ENCODE measurements at places on chromosomes 4 and X.

GRCh38 chrX:130083656-130084382, 26.5 kb downstream of the ELF4 start:
- no peak for DNase-seq

DNA sequence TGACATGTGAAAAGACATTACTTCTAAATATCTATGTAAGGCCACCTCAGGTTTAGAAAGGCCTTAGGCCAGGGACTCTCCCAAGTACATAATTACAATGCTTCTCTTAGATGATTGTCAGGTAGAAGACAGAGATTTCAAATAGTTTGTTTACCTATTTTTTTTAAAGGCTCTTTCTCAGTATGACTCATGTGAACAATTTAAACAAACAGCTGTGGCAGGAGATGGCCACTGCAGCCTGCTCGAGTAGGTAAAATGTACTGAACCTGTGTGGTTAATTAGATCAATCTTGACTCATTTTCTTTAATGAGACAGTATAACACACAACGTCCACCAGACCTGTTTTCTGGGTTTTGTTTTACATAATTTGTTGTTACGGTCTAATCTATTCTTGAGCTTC, 50.2 kb downstream of the LEF1 start:
- DNase-seq, result peak; percentile 50

DNA sequence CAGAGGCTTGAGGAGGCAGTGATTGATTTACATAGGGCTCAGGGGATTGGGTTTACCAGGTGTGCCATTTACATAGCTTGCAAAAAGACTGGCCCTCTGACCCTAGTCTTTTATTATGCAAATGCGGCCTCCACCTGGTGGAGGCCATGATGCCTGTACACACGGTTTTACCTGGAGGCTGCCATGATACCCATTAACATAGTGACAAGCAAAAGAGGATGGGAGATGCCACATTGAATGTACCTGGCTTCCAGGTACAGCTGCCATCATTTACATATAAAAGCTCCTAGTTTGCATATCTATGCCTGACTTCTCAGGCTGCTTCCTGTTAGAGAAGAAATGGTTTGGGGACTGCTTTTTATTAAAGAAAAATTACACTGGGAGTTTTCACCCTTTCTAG, 72.0 kb downstream of the NEXMIF start:
- DNase-seq, result no peak

DNA sequence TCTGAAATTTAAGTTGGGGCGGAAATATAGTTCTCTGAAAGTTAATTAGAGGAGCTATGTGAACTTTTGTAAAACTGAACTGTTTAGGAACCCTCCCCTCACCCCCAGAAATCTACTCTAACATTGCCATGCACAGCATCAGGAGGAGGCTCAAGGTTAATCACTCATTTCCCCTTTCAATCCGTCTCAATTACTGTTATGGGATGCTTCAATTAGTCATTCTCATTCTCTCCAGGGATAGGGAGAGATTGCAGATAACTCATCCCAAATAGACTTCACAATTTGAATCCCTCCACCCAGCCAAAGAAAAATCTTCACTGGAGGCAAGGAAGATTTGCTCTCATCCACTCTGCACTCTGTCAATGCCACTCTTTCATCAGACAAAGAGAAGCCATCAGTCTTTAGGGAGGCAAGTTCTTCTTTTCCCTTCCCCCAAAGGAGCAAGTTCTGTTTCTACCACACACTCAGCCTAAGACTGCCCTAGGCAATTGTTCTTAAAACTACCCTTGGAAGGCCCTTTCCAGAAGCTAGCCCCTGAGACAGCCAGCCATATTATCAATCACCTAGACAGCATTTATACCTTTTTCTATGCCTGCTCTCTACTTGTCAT, 140.4 kb downstream of the SLC10A7 start:
- no peak for DNase-seq

GRCh38 chrX:33808636-33809035, 323.5 kb downstream of the FAM47A start:
- no peak for DNase-seq

GRCh38 chr4:72567821-72568675, 973 bp downstream of the ADAMTS3 start:
- no peak for DNase-seq

- DNase-seq, result no peak
Measured at GRCh38 chrX:68627986-68628385, 19.5 kb upstream of the STARD8 start.

GRCh38 chr4:7379186-7379585, 55.5 kb downstream of the PSAPL1 start:
- DNase-seq, result no peak

DNA sequence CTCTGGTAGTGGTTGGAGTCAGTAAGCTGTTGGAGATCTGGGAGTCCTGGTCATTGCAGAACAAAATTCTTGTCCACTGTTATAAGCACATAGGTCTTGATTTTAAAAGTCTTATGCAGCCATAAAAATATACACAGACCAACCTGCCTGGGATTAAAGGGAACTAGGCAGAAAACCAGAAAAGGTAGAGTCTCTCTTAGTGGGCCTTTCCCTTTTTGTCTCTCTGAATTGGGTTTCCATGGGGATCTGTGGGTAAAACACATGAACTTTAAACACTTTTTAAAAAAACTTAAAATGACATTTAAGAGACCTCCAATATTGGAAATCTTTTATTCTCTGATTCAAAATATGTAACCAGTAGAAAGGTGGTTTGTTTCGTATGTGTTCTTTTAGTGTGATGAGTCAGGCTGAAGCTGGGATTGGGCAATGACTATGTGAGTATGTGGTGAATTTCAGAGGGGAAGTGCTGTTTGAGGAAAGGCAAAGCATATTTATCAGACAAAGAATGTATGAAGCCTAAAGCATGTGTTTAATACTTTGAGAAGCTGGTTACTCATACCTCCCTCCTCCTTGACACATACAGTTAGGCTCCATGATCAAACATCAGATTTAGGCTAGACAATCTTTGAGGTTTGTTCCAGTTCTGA, 29.6 kb downstream of the SLC16A2 start:
- no peak for DNase-seq

- DNase-seq, result no peak
Measured at GRCh38 chr4:1053080-1053661, 41.7 kb downstream of the FGFRL1 start.

DNA sequence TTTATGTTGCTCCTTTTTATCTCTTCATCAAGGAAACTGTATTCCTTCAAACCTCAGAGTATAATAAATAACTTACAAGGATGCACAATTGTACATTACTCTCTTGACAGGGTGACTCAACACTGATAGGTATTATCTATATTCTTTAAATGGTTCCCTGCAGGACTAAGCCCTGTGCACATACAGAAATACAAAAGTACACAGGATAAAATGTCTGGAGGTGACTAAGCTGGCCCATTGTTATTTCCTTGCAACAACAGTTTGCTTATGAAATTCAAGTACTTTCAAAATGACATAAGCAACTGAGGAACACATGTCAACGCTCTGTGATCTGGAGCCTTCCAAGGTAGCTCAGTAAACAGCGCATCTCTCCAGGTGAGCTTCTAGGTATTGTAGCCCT, 83.8 kb upstream of the RPL34 start:
- no peak for DNase-seq

GRCh38 chrX:143500751-143501150, 16.5 kb downstream of the SPANXN3 start:
- no peak for DNase-seq

- DNase-seq, result no peak
Measured at GRCh38 chrX:132802033-132802432, 156.4 kb downstream of the HS6ST2 start.

DNA sequence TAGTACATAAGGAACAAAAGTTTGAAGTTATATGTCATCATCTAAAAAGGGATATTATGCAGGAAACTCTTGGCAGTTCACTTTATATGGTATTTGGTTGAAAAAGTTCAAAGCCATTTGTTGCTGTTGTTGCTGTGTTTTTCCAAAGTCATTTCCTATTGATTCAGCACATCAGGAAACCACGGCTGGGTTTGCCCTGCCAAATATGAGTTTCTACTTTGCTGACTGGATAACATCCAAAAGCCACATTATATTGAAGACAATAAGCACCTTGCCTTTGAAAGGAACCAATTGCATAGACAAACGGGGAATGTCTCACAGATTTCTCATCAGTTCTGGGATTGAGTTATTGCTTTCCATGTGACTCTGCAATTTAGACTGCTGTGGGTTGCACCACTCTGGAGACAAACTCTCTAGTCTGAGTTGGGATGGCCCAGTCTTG, 206.1 kb downstream of the SLC39A8 start:
- no peak for DNase-seq

- DNase-seq, result no peak
Measured at GRCh38 chr4:60648774-60649173, 551.4 kb upstream of the ADGRL3 start.

- DNase-seq, result no peak
Measured at GRCh38 chr4:185689407-185689806, 122.6 kb downstream of the SORBS2 start.

GRCh38 chr4:77197831-77198230, 40.8 kb downstream of the CCNG2 start:
- no peak for DNase-seq

GRCh38 chr4:2741626-2742025, 14.5 kb downstream of the TNIP2 start:
- no peak for DNase-seq

GRCh38 chr4:174334628-174335027, 50.9 kb downstream of the CEP44 start:
- no peak for DNase-seq

GRCh38 chr4:1856071-1856942, at the start of gene LETM1:
Gene LETM1, minus strand, starts transcription at chr4:1856156. Its CDS starts 206 bp downstream, at chr4:1855950.
- DNase-seq, result peak; percentile 95

DNA sequence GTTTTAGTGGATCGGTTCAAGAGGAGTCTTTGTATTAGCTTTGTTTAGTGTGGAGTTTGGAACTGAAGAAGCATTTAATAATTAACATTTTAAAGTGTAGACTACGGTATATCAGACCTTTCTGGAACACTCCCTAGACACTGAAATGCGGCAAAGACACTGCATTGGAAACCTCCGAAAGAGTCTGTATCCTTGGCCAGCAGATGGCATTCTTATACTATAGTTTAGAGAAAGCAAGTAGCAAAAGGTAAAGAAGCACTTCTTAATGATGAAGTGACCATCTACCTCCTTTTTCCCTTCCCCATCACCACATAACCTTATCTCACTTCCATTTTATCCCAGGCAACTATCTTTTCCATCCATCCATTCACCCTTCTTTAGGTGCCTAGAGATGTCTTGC, 7.6 kb downstream of the FABP2 start:
- DNase-seq, result peak; percentile 54

DNA sequence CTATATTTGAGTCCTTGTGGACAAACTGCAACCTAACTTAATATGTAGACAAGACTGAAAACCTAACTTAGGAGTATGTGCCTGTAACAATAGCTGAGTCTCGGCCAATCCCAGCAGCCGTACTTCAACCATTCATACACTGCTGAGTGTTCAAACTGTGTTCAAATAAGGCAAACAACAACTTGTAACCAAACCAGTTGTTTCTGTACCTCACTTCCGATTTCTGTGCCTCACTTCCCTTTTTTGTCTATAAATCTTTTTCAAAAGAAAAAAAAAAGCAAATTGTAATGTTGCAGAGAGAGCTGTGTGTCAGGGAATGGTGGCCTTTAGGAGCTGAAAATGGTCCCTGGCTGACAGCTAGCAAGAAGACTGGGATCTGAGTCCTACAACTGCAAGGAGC, 46.0 kb downstream of the GEMIN8 start:
- no peak for DNase-seq

- DNase-seq, result no peak
Measured at GRCh38 chr4:83563998-83564397, 28.1 kb downstream of the GPAT3 start.

Data from CD4-positive, alpha-beta T cell treated with Interleukin-12 subunit alpha and Interleukin-12 subunit beta, for 1 hour (primary cell).